ENCODE measurements at places on chromosomes 1 and 21.
A peak's percentile ranks its signal among the peaks of the same experiment; 100 is the strongest.

DNA sequence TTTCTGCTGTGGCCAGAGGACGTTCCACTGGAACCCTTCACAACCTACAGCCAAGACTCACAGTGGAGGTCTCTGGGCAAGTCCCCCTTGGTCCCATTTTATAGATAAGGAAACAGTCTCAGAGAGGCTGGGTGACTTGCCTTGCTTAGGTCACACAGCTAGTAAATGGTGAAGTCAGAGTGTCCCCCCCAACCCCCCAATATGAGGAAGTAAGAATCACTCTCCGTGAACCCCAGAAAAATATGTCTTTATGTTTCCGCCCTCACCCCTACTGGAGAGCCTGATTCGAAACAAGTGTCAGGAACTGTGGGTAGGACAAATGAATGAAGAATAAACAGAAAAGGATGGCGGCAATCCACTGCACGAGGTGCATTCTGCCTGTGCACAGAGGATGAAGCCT, 56.7 kb downstream of the H3-3A start:
- H3K27me3 ChIP-seq = peaks cover 20% of the 10 kb centered on the region
- H3K4me1 ChIP-seq = peaks cover 35% of the 10 kb centered on the region
- no peak overlapping the region for H3K27ac ChIP-seq
- peaks cover 3% of the 10 kb centered on the region for H3K36me3 ChIP-seq
- H3K4me3 ChIP-seq = no peak overlapping the region

DNA sequence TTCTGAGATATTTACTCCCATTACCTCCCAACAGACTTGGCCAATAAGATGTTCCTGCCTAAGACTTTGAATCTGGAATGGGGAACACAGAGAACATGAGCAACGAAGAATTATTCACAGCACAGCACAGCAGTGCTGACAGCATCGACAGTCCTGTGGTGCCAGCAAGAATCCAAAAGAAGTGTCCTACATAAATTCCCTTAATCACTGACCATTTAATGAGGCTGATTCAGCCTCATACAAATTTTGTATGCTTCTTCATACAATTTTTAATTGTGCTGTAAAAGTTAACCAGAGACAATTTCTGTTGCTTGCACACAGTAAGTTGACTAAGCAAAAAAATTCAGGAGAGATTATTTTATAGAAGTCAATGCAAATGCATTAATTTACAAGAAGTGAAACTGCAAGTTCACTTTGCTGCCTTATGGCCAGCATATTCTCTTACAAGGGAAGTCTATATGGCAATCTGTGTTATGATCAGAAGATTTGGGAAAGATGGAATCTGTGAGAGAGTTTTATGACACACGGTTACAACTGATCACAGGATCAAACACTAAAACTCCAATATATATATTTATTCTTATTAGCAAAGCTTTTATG, 855.9 kb downstream of the LTN1 start:
- peaks cover 19% of the 10 kb centered on the region for H3K36me3 ChIP-seq
- no peak overlapping the region for H3K27ac ChIP-seq
- DNase-seq = no peak
- no peak overlapping the region for H3K4me3 ChIP-seq
- H3K4me1 ChIP-seq = no peaks in the 10 kb centered on the region

- H3K4me1 ChIP-seq = peaks cover 6% of the 10 kb centered on the region
- no peaks in the 10 kb centered on the region for H3K36me3 ChIP-seq
- DNase-seq = no peak
- H3K27ac ChIP-seq = no peak overlapping the region
- H3K27me3 ChIP-seq = no peaks in the 10 kb centered on the region
These were observed 85.4 kb downstream of the IER5 start for GRCh38 chr1:181173761-181174447.

DNA sequence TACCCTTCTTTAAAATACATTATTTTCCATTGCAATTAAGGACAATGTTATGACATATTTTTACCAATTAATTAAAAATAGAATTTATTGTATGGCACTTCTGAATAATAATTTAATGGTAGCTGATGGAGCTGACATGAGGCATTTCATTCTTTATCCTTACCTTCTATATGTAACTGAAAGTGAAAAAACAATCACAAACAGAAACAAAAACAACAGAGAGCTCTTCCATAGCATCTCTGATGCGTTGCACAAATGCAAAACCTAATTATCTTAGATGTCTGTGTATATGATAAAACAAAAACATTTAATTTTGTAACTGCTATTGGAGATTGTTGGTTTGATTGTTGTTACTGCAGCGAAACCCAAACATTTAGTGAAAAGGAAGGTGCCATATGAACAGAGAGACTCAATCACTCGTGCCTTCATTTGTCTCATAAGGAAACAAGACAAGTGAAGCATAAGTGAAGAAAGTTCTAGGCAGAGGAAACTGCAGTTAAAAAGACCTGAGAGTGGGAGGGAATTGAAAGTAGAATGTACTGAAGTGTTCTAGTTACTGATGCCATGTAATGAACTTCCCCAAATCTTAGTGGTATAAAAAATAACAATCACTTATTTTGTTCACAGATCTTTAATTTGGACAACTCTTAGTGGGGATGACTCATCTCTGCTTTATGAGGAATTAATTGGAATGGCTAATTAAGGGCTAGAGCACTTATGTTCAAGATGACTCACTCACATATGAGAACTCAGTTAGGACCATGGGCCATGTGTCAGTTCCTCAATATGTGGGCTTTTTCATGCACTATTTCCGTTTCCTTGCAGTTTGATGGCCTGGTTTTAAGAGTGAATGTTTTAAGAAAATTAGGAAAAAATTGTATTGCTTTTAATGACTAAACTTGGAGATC, 245.0 kb upstream of the OLFM3 start:
- no peak overlapping the region for H3K4me3 ChIP-seq
- 0 out of 2 replicates have a peak, but pooled peaks cover 6% of the 10 kb centered on the region for H3K4me1 ChIP-seq
- no peak overlapping the region for H3K27ac ChIP-seq
- no peaks in the 10 kb centered on the region for H3K27me3 ChIP-seq

- peak overlapping the region; percentile 95 for H3K27ac ChIP-seq
- peaks cover 30% of the 10 kb centered on the region for H3K36me3 ChIP-seq
- no peaks in the 10 kb centered on the region for H3K27me3 ChIP-seq
- no peak overlapping the region for H3K4me3 ChIP-seq
These were observed 38.9 kb downstream of the PLPP3 start for GRCh38 chr1:56540467-56540866.

DNA sequence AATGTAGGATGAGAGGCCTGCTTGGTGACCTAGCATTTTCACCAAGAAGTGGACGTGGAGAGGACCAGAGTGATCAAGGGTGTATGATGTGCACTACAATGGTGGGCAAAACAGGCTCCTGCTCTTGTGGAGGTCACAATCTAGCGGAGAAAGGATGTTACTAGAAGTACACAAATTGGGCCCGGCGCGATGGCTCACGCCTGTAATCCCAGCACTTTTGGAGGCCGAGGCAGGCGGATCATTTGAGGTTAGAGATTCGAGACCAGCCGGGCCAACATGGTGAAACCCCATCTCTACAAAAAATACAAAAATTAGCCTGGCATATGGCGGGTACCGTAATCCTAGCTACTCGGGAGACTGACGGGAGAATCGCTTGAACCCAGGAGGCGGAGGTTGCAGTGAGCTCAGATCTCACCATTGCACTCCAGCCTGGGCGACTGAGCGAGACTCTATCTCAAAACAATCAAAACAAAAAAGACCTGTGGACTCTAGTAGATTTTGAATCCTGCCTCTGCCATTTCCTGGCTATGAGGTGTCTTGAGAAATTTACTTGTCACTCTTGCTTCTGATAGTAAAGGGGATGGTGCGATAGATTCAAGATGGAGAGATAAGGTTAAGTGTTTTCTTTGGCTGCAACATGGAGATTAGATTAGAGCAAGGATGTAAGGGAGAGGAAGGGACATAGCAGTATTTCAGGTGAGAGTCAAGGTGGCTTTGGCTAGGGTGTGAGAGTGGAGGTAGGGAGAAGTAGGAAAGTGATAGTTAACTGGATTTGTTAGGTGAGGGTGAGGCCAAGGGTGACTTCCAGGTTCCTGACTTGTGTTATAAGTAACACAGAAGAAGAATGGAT, 7.1 kb downstream of the KLF18 start:
- H3K36me3 ChIP-seq = no peaks in the 10 kb centered on the region
- no peaks in the 10 kb centered on the region for H3K4me1 ChIP-seq
- no peak overlapping the region for H3K4me3 ChIP-seq
- H3K27ac ChIP-seq = no peak overlapping the region

DNA sequence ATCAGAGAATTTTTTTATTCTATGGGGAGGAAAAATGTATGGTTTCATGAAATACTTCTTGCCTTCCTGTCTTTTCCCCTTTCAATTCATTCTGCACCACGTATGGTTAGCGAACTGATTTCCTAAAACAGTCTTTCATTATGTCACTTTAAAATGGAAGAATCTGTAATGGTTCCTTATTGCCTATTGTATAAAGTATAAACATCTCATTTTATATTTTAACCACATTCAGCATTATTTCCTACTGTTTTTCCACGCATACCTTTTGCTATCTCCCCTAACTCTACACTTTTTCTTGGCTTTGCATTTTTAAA, 232.3 kb upstream of the B3GALT2 start:
- H3K4me1 ChIP-seq = peaks cover 6% of the 10 kb centered on the region
- no peaks in the 10 kb centered on the region for H3K36me3 ChIP-seq
- H3K27ac ChIP-seq = no peak overlapping the region
- no peak for DNase-seq
- H3K4me3 ChIP-seq = no peak overlapping the region
- H3K27me3 ChIP-seq = no peaks in the 10 kb centered on the region

DNA sequence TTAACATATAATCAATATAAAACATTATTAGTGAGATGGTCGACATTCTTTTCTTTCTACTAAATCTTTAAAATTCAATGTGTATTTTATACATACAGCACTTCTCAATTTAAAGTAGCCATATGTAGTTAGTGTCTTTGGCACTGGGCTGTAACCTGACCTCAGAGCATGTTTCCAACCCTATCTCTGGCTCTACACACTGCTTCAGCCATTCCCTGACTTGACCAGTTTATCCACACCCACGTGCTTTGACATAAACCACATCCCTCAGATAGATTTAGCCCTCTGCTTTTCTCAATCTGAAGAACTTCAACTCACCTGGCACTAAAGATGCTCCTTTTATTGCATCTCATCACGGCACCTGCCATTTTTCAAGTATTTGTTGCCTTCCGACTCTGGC, 58.3 kb downstream of the RGS2 start:
- H3K27ac ChIP-seq = no peak overlapping the region
- no peaks in the 10 kb centered on the region for H3K36me3 ChIP-seq
- no peaks in the 10 kb centered on the region for H3K4me1 ChIP-seq
- no peaks in the 10 kb centered on the region for H3K27me3 ChIP-seq
- DNase-seq = no peak

GRCh38 chr1:108149796-108150467, 50.2 kb downstream of the SLC25A24 start:
- DNase-seq = no peak
- no peaks in the 10 kb centered on the region for H3K4me1 ChIP-seq
- no peaks in the 10 kb centered on the region for H3K27me3 ChIP-seq
- H3K27ac ChIP-seq = no peak overlapping the region
- H3K4me3 ChIP-seq = no peak overlapping the region

DNA sequence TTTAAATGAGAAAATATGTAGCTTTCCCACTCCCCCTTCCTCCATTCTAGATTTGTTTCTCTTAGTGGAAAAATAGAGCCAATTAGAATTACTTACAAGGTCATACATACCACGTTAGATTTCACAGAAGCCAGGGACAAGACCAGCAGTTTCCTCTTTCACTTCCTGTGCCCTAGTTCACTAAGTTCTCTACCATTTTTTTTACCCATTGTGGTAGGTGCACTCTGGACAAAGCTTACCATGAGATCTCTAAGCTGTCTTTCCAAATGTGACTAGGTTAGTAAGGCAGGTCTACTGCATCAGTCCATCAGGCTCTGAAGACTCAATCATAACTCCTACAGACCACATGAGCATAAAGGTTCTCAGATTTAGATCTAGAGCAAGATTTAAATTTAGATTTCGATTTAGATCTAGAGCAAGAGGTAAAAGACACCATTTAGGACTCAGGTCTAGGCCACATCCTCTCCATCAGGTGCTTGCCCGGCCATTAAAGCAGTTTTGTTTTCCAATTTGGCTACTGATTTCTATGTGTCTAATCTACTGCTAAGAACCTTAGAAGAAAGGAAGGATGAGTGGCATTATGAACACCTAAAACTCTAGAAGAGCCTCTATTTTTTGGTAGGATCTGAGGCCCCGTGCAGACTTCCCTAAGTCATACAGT, 235.3 kb downstream of the FAF1 start:
- no peaks in the 10 kb centered on the region for H3K27me3 ChIP-seq
- H3K36me3 ChIP-seq = no peaks in the 10 kb centered on the region
- H3K27ac ChIP-seq = no peak overlapping the region
- H3K4me1 ChIP-seq = peaks cover 11% of the 10 kb centered on the region
- H3K4me3 ChIP-seq = no peak overlapping the region

DNA sequence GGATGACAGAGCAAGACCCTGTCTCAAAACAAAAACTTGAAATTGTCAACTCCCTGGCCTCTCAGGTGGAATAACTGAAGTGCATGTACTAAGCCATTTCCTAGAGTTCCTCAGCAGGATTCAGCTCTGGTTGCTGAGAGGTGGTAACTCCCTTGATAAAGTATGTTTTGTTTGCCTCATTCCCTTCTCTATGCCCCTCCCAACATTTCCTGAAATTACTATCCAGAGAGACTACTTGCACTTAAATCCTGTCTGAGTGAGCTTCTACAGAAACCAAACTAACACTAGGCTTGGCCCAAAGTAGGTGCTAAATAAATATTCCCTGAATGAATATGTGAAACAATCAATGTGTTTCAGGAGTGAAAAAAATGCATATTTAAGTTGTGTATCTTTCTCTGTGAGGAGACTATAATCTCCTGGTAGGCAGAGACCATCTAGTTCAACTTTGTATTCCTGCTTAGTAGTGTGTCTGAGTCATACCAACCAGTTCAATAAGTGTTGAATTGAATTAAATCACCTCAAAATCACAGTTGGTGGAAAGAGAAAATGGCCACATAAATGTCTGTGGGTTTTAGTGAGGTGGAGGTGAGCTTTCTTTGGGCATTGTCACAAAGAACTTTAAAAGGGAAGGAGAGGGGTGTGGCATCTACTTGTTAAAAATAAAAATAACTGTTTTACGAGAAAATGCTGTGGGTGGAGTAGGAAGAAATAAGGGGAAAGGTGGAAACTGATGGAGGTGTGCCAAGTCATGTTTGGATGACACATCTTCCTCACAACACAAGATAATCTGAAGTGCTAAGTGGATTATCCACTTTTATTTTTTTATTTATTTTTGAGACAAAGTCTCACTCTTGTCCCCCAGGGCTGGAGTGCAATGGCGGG, 12.6 kb downstream of the RIMKLA start:
- no peak for DNase-seq
- no peaks in the 10 kb centered on the region for H3K27me3 ChIP-seq
- H3K4me1 ChIP-seq = no peaks in the 10 kb centered on the region
- H3K36me3 ChIP-seq = no peaks in the 10 kb centered on the region
- no peak overlapping the region for H3K27ac ChIP-seq

- H3K27me3 ChIP-seq = no peaks in the 10 kb centered on the region
- H3K4me1 ChIP-seq = no peaks in the 10 kb centered on the region
- DNase-seq = no peak
- H3K4me3 ChIP-seq = no peak overlapping the region
- H3K36me3 ChIP-seq = peaks cover 39% of the 10 kb centered on the region
These were observed 29.1 kb upstream of the RBBP5 start for GRCh38 chr1:205150651-205151428.

- peaks cover 57% of the 10 kb centered on the region for H3K4me1 ChIP-seq
- DNase-seq = no peak
- H3K36me3 ChIP-seq = no peaks in the 10 kb centered on the region
- H3K4me3 ChIP-seq = no peak overlapping the region
These were observed 180.0 kb downstream of the KAZN start for GRCh38 chr1:14778541-14778897.
